Sigmoid colon (tissue), 7 donors: ENCODE measurements at places on chromosomes 2 and 18. TPM values are rescaled to one million over a fixed set of nuclear protein-coding genes. Genes with fewer than 3 reads are reported as not detected.

GRCh38 chr2:204251158-204251997 lies 293.9 kb upstream of the PARD3B start:
- H3K27me3 ChIP-seq = no peaks in the 10 kb centered on the region
- peaks cover 21% of the 10 kb centered on the region for H3K4me1 ChIP-seq
- H3K27ac ChIP-seq = no peak overlapping the region
- no peak overlapping the region for H3K4me3 ChIP-seq
- DNase-seq = no peak

DNA sequence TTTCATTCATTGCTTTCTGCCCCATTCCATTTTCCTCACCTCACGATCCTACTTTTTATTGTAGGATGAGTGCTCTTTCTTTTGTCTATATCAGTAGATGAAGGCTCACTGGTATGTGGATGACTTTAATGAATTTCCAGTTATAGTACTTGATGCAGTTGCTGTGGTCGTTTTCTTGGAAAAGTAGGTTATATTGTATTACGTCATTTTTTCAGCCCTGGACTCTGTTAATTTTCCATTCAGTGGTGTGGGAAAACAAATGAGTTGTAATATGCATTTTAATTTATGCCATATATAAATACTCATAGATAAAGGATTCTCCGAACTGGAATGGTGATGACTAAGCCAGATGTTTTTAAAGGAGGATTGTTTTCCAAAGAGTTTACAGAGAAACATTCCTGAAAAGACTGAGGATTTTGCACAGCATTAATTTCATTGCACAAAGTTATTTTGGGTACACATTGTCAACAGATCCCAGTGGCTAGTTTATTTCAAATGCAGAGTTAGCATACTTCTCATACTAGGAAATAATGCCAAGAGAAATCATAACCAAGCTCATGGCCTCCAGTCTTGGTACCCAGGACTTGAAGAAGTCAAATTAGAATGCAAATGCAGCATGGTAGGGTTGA lies 189.7 kb downstream of the PAX3 start:
- no peak overlapping the region for H3K4me3 ChIP-seq
- no peak overlapping the region for H3K27ac ChIP-seq

- no peaks in the 10 kb centered on the region for H3K36me3 ChIP-seq
- peak; percentile 45 for DNase-seq
- H3K4me1 ChIP-seq = no peaks in the 10 kb centered on the region
- no peak overlapping the region for H3K4me3 ChIP-seq
- H3K27me3 ChIP-seq = peaks cover 55% of the 10 kb centered on the region
These were observed 12.0 kb downstream of the ALPG start for GRCh38 chr2:232418466-232419244.

GRCh38 chr2:226600184-226600583 lies 199.4 kb downstream of the IRS1 start:
- no peak overlapping the region for H3K27ac ChIP-seq
- DNase-seq = no peak
- no peaks in the 10 kb centered on the region for H3K4me1 ChIP-seq
- no peaks in the 10 kb centered on the region for H3K36me3 ChIP-seq

DNA sequence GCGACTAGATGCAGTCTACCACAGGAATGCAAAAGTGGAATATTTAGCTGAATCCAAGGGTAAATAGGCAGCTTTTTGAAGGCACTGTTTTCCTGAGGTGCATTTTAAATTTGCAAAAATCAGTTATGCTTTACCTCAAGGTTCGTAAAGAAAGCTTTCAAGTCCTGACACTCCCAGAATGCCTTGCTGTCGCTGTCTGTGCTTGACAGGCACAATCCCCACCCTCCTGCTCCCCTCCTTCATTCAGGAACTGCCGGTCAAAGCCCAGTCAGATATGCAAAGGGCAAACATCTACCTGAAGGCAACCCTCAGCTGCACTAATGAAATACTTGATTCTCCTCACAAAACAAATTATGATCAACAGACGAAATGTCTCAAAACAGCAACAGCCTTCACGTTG lies 97.4 kb upstream of the DDX18 start:
- no peaks in the 10 kb centered on the region for H3K36me3 ChIP-seq
- H3K27ac ChIP-seq = no peak overlapping the region
- no peak for DNase-seq
- no peaks in the 10 kb centered on the region for H3K27me3 ChIP-seq
- H3K4me1 ChIP-seq = no peaks in the 10 kb centered on the region

The PRKAG3 gene
- not detected for polyA plus RNA-seq

The CCDC85A gene
- not detected for polyA plus RNA-seq

The ZBTB7C gene
- 18.5 TPM for polyA plus RNA-seq

The POMC gene
- 3.1 TPM for polyA plus RNA-seq
